SIG-M5 (cell line): ENCODE measurements at places on chromosomes 11 and 22.

- DNase-seq = no peak
Observed at GRCh38 chr22:11629661-11630385, 3898.2 kb upstream of the OR11H1 start.

DNA sequence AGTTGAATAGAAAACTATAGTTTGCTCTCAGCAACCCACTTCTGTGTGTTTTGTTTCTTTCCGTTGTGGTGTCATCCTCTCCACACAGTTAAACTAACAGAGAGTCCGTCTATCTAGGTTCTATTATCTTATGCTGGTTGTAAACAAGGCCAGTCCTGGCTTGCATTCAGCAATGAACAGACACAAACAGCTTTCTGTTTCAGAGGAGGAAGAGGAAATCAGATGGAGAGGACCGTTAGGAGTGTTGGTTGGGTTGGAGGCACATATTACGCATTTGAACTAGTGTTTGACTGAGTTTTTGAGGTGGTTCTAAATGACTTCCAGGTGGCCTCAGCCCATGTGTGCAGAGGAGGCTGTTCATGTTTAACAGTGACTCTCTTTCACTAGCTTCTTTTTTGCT lies 129.5 kb upstream of the SORL1-AS1 start:
- no peak for DNase-seq

DNA sequence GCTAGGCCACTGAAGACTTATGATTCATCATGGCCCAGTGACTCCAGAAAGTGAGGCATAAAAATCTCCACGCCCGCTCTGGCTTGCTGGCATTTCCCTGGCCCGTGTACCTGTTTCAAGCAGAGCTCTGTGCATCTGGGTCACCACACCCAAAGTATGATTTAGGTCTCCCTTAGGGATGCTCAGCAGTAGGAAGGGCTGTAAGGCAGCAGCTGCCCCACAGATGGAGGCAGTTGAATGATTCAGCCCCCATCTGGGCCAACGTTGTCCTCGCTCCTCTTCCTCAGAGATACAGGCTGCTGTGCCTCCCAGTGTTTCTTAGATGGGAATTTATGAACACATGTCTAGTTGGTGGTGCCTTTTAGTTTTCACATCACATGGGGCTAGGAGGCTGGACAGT lies 21.6 kb downstream of the GPR83 start:
- DNase-seq = no peak

- no peak for DNase-seq
Observed at GRCh38 chr11:46534711-46535110, 59.1 kb downstream of the AMBRA1 start.

- no peak for DNase-seq
Observed at GRCh38 chr11:123590296-123590912, 64.0 kb downstream of the SCN3B start.

- no peak for DNase-seq
Observed at GRCh38 chr22:46806794-46807193, 44.3 kb downstream of the TBC1D22A start.
